ENCODE measurements at places on chromosomes 4 and X.

GRCh38 chr4:33054161-33054560, 2334.0 kb downstream of the PCDH7 start:
- no peak for DNase-seq

DNA sequence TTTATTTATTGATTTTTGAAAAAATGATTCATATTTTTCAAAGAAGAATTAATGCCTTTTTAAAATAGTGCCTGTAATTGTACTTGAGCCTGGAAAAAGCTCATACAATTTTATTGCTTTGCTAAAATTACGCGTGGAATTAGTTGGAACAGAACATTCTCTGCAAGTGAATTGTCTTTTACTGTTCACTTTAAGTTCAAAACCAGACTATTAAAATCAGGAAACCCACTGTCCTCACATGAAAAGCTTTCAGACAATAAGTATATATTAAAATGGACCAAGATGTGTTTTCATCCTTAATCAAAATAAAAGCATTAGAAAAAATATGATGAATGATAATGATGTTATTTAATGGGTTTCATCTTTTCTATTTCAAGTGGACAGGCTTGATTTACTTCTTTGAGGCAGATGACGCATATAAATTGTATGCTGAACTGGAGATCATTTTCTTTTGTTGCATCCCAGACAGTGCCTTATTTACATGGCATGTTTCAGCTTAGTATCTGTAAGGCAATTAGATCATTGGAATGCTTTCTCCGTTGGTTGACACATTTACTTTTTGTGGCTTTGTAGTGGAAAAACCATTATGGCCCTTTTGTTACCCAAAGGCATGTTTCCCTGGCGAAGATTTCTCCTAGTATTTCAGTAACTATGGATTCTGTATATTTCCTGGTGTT, 299.0 kb upstream of the MAGEC2 start:
- peak; percentile 9 for DNase-seq

DNA sequence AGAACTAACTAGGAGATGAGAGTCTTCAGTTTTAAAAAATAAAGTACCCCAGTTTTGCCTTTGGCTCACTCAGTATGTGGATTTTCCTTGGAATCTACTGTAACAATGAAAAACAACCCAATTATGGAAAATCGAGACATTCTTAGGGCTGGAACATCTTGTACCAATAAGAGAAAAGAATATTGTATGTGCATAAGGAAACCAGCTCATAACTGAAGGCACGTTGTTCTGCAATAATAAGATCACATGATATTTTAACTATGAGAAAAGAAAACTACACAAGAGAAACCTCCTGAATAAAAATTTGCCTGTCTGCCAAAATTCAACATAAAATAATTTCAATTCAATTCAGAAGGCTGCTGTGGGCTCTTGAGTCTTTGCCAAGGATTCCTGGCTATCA, 261.8 kb upstream of the EDNRA start:
- no peak for DNase-seq

DNA sequence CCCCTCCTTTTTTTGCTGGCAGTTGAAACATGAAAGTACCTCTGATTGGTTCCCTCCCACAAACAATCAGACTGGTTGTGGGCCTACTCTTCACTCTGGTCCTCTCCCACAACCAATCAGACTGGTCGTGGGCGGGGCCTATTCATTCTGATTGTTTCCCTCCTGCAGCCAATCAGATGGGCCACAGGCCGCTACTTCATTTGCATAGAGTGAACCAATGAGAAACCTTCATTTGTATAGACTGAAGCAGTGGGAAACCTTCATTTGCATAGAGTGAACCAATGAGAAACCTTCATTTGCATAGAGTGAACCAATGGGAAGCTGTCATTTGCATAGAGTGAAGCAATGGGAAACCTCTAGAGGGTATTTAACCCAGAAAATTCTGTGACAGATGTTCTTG, 55.2 kb downstream of the TRMT44 start:
- no peak for DNase-seq

DNA sequence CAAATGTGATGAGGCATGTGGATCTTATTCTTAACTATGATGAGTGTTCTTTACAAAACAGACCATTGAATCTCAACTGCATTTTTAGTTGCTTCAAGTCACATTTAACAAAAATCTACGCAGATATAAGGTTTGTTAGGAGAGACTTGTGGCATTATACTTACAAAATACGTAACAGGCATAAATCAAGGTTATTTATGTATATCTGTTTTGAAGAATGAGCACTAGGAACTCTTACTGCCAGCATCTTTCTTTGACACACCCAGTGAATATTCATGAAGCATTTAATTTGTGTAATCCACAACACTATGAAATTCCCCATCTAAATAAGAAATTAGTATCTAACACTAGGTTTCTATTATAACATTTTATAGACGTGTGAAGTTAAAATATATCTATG, 186.3 kb downstream of the FAT4 start:
- no peak for DNase-seq

DNA sequence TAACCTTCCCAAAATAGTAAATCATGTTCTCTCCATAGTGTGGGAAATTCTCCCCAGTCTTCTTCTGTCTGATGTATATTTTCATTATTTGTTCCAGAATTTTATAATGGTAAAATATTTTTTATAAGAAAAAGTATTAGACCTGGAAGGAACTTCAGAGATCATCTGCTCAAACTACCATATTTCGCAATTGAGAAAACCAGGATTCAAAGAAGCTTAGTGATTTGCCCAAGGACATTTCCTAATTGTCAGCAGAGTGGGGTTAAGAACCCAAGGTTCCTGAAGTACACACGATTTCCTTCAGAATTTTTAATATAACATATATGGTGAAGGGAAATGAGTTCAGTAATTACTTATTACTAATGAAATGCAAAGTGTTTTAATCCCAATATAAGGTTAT, 24.1 kb downstream of the OCIAD1 start:
- DNase-seq, result no peak

DNA sequence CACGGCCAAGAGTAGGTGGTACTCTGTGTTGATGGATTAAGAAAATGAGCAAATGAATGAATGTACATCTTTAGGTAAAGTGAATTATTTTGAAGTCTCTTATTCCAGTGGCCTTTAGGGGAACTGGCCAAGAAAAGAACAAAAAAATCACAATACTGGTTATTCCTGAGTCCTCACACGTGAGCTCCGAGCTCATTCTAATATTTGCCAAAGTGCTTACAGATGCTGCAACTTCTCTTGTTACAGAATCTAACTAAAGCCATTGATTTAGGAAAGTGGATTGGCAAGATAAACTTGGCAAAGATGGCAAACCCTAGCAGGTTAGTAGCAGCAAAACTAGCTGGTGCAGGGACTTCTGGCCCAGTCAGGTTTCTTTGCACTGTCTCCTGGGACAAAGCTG, 37.6 kb downstream of the IDS start:
- no peak for DNase-seq

DNA sequence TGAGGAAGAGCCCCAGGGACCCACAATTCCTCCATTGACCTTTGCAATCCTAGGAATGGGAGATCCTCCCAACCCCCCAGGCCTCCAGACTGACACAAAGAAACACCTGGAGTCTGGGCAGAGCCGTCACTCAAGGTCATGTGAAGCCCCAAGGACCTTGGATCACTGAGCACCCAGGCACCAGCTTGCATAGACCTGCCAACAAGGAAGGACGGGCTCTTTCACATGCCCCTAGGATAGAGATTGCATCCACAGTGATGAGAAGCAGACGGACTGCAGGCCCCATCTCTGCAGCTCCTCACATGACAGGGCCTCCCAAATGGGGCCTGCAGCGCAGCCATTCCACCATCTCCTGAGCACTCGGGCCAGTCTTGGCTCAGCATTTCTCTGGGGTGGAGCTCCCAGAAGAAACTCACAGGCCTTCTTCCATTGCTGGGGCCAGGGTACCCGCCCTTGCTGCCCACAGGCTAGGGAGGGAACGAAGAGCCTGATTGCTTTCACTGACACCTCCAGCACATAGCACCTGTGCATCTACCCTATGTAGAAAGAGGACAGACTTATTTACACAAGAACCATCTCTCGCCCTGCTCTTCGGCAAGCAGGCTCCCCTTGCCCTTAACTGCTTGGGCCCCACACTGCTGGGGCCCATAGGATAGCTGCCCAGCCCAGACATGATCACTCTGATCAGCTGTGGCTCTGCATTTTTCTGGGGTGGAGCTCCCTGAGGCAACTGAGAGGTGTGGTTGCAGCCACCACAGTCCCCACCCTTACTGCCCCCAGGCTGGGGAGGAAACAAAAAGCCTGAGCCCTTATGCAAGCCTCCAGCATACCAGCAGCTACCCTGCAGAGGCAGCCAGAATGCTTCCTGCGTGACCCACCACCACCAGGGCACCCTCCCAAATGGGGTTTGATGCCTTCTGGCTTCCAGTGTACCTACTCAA, 185.7 kb upstream of the ZCCHC13 start:
- DNase-seq, result no peak

GRCh38 chrX:52261463-52262194, 76.9 kb downstream of the MAGED4 start:
- DNase-seq, result peak; percentile 97

DNA sequence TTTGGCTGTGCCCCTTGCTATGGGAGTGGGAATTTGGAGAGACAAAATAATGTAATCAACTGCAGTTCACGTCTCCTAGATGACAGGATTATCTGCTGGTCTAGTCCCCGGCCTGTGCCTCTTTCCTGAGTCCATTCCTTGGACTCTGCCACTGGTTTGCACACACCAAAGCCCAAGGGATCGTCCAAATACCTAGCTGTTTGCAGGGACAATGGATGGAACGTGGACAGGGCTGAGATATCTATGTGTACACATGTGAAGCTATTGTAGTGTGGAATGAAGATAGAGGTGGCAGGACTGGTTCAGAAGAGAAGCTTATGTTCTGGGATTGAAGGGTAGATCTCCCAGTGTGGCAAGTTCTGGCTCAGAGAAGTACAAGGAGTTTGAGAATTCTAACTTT, 198.3 kb upstream of the PITX2 start:
- DNase-seq, result no peak

DNA sequence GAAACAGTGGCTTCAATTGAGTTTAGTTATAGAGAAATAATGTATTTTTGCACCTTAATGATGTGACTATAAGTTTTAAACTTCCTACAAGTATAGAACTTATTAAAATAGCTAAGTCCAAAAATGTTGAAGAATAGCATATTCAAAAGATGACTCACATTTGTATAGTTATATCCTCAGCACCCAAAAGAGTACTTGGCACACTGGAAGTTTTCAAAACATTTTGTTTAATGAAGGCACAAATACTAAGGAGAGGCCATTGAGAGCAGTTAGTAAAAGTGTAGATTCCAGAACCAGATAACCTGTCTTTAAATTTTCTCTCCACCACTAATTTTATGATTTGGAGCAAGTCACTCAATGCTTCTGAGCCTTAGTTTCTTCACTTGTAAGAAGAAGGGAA, 226.9 kb upstream of the MID1 start:
- no peak for DNase-seq

- DNase-seq, result no peak
Measured at GRCh38 chr4:140680686-140681085, 75.5 kb downstream of the TBC1D9 start.

DNA sequence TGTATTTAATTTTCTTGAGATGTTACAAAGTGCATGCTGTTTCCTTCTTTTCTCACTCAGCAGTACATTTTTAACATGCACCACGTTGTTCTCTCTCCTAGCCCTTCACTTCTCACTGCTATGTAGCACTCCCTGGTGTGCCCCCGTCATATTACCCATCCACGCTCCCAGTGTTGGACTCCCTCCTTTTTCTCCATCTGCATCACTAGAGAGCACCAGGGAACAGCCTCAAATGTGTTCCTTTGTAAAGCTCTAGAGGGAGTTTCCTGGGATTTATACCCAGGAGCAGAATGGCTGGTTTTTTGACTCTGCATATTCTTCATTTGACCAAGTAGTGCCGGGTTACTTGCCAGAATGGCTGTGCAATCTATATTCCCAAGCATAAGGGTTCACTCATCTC, 240.3 kb upstream of the ANXA3 start:
- no peak for DNase-seq

- DNase-seq, result no peak
Measured at GRCh38 chrX:154605566-154605965, 13.5 kb downstream of the CTAG1B start.

GRCh38 chrX:98432413-98432812, 1548.7 kb downstream of the RPA4 start:
- DNase-seq, result no peak

- DNase-seq, result no peak
Measured at GRCh38 chrX:21354725-21355124, 19.5 kb upstream of the CNKSR2 start.

GRCh38 chrX:37998586-37999262, 7.6 kb upstream of the SYTL5 start:
- DNase-seq, result no peak

GRCh38 chr4:67713529-67714247, 12.7 kb upstream of the UBA6 start:
- DNase-seq, result no peak

- DNase-seq, result peak; percentile 7
Measured at GRCh38 chr4:37891260-37892159, 626 bp downstream of the TBC1D1 start.

GRCh38 chrX:138775517-138775916, 64.0 kb upstream of the FGF13 start:
- no peak for DNase-seq

DNA sequence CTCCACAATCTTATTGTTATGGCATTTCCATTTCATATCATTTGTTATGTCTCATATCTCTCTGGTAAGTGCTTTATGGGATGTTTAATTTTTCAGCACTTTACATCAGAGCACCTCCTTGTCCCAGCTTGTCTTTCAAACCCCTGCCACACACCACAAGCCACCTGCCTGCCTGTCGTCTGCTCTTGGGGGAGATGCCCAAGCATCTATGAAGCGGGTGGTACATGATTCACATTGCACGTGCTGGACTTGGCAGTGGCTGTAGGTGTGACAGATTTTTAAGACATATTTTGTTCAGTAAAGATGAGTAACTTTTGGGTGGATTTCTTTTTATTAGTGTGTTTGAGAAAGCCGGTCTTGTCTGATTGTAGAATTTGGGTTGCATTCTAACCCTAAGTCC, 14.2 kb upstream of the SPATA4 start:
- no peak for DNase-seq

DNA sequence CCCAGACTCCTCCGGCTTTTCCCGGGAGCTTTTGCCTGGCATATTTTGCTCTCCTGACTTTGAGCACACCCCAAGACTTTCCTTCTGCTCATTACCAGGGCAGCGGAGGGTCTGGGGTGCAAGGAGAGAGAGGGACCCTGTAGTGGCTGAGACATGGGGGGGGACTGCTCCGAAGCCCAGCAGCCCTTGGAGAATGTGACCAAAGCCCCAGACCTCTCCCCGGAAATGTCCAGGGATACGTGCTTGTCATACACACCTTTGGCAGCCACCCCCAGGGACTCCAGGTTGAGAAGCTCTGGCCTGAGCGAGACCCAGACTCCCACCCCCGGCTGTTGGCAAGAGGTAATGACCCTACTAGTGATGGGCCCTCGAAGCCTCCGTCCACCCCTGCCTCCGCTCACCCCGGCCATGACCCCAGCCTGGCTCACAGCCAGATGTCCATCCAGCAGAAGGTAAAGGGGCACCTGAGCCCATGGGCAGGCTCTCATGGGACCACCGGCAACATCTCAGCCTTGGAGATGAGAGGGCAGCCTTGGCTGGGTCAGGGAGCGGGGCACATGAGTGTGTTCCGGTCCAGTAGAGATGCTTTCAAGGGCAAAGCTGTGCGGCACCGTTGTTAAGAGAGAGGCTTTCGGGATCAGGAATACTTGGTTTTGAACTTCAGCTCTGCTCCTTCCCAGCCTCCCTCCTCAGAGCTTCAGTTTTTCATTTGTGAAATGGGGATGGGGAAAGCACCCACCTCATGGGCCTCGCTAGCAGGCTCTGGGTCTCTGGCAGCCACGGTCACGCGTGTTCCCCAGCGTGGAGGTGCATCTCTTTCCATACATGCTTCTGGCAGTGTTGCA, 2.0 kb downstream of the PSAPL1 start:
- DNase-seq, result no peak

All from HAP-1 (cell line).